Natural killer cell treated with Interleukin-12 subunit alpha and Interleukin-12 subunit beta and Interleukin-15 and Interleukin-18, amount 100 ng/mL, for 72 hours (primary cell): ENCODE measurements at places on chromosomes 2 and 18.

- DNase-seq, result no peak
Observed at GRCh38 chr2:41691561-41691960, 356.3 kb upstream of the PKDCC start.

DNA sequence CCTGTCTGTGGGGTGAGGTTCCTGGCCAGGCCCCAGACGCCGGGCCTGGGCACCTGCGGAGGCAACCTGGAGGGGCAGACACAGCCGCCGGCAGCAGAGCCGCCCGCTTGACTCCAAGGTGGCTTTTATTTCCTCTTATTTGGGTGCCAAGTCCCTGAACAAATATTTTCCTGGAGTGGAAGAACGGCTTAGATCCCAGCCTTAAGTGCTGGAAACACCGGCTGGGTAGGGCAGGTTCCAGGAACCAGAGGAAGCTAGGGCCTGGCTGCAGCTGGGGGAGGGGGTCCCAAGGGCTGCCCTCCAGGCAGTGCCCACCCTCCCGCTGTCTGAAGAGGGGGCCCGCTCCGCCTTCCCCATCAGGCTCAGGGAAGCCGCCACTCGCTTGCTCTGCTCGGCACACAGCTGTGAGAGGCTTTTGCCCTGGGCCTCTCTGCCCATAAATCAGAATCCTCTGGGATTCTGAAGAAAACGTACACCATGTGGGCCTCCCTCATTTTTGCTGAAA lies 28.2 kb downstream of the SDC1 start:
- DNase-seq, result no peak

GRCh38 chr2:3730646-3731045 lies 27.3 kb downstream of the DCDC2C start:
- no peak for DNase-seq

- DNase-seq, result no peak
Observed at GRCh38 chr2:201484805-201485204, 33.3 kb downstream of the STRADB start.

- no peak for DNase-seq
Observed at GRCh38 chr2:10499911-10500521, 51.9 kb upstream of the ODC1 start.

- DNase-seq, result no peak
Observed at GRCh38 chr18:36534154-36534688, 236.7 kb downstream of the FHOD3 start.

DNA sequence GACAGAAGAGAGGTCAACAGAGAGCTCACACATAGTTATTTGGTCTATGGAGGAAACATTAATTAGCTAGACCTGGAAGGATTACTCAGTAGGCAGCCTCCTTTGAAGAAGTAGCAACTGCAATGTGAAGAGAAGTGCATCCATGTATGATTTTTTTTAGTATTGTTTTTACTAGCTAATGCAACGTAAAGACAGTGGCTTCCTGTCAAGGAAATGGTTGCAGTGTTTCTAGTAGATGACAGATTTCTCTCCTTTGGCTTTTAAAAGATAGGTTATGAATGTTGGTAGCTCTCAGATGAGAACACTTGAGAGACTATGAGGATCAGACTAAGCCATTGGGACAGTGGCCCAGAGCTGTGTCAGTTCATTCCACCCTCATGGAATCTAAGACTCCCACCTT lies 175.8 kb downstream of the AGPS start:
- DNase-seq, result no peak

DNA sequence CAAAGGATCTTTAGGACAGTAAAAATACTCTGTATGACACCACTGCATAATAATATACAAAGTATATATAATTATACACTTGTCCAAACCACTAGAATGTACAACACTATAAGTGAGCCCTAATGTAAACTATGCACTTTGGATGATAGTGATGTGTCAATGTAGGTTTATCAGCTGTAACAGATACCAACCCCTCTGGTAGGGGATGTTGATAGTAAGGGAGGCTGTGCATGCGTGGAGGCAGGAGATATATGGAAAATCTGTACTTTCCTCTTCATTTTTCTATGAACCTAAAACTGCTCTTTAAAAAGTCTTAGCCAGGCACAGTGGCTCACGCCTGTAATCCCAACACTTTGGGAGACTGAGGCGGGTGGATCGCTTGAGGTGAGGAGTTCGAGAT lies 37.5 kb upstream of the SP3 start:
- DNase-seq, result no peak

- DNase-seq, result no peak
Observed at GRCh38 chr2:177383935-177384334, 8.6 kb upstream of the AGPS start.

GRCh38 chr2:207119048-207119447 lies 46.7 kb downstream of the KLF7 start:
- DNase-seq, result no peak

DNA sequence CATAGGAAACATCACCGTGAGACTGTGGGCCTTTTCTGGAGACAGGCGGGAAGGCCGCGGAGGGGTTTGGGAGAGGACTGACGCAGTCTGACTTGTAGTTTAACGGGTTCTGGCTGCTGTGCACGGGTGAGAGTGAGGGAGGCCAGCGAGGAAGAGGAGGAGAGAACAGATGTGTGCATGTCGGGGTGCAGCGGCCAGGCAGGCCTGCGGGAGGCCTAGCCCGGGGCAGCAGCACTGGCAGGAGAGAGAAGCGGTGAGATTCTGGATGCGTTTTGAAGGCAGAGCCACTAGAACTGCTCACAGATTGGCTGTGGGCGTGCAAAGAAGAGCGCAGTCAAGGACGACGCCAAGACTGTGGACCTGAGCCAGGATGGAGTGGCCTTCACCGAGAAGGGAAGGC lies 53.9 kb downstream of the PTGR3 start:
- no peak for DNase-seq

DNA sequence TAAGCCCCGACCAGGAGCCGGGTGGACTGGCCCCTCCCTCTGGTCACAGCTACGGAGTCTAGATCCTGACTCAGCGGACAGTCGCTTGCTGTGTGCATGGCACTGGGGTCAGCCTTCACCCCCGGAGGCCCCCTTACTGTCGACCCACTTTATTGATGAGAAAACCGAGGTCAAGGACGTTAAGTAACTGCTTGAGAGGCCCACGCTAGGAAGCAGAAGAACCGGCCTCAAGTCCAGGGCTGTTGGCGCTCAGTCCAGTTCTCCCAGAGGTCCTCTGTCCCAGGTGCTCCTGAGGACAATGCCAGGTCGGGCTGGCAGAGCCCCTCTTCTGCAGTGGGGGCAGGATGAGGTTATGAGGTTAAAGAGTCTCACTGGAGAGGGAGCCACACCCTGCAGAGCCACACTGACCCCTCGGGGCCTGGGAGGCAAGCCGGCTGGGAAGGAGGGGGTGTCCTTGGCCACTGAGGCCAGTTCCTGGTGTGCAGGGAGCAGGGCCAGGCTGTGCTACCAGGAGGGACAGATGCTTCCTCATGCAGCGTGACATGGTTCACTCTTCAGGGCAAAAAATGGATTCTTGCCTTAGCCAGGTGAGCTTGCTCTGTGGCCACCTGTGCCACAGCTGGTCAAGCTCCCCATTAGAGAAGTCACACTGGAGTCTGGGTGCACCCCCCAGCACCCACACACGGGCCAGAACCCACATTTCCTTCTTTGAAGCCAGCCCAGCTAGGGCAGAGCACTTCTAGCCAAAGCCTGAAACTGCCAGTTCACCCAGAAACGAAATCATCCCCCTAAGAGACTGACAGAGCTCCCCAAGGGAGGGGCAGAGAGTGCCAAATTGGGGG lies 47.3 kb upstream of the HPCAL1 start:
- no peak for DNase-seq

DNA sequence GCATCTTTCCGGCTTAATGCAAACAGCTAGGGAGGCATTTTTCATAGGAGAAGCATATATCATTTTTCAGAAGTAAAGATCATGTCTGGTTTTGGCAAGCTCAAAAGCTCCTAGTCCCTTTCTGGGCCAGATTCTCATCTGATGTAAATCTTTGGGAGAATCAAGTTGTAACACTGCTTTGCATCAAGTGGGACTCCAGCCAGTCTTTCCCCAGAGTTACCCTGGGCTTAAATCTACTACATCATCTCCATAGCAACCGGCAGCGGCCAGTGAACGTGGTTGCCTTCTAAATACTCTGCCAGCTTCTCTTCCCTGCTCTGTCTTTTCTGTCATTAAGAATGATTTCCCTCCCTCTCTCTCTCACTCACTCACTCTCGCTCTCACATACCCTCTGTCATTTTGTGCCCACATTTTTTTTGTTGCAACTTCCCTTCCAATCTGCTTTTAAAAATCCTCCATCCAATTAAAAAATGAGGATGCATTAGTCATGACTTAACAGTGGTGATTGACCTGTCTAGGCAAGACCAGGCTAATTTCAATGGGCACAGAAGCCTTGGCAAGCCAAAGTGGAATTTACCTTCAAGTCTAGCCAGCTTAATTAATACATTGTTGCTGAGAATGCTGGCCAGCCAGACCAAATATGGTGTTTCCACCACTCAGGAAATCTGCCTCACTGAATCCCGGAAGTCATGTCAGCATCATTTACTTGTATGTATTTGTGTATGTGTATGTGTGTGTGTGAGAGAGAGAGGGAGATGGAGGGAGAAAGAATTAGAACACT lies 93.0 kb downstream of the NRP2 start:
- DNase-seq, result no peak

DNA sequence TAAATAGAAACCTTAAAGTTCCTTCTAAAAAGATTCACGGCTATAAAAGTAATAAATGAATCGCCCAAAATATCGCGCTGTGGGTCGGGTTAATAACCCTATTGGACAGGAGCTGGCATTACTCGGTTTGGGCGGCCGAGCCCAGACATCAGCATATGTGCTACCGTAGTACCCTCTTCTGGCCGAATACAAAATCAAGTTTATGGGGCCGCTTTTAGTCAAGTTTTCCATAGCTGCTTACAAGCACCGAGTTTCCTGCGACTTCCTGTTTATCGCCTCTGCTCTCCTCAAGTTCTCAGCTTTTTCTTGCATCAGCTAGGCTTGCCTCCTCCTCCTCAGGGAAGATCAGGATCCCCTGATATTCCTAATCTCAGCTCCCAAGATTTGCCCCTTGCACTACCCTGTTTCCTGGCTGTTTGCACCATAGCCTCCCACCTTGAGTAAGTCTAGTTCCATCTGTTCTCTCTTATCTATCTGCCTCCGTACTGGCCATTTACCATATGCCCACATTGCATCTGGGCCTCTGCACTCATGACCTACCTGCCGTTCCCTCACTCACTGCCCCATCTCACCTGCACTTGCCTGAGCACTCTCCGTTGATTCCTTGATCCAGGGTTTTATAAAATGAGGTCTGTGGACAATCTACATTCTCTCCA lies 56.1 kb downstream of the SLC35F5 start:
- DNase-seq, result peak; percentile 65

- no peak for DNase-seq
Observed at GRCh38 chr2:200089756-200090109, 134.4 kb downstream of the MAIP1 start.

DNA sequence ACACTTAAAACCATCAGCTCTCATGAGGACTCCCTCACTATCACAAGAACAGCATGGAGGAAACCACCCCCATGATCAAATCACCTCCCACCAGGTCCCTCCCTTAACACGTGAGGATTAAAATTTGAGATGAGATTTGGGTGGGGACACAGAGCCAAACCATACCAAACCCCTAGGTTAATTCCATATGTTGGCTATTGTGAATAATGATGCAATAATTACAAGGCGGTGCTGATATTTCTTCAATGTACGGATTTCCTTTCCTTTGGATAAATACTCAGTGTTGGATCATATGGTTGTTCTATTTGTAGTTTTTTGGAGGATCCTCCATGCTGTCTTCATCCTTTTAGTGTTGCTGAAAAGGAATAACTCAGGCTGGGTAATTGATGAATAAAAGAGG lies 652.1 kb upstream of the PKDCC start:
- no peak for DNase-seq

- no peak for DNase-seq
Observed at GRCh38 chr2:60882971-60883753, 1.8 kb downstream of the REL start.

- DNase-seq, result no peak
Observed at GRCh38 chr2:205193836-205194228, 488.5 kb upstream of the NRP2 start.

DNA sequence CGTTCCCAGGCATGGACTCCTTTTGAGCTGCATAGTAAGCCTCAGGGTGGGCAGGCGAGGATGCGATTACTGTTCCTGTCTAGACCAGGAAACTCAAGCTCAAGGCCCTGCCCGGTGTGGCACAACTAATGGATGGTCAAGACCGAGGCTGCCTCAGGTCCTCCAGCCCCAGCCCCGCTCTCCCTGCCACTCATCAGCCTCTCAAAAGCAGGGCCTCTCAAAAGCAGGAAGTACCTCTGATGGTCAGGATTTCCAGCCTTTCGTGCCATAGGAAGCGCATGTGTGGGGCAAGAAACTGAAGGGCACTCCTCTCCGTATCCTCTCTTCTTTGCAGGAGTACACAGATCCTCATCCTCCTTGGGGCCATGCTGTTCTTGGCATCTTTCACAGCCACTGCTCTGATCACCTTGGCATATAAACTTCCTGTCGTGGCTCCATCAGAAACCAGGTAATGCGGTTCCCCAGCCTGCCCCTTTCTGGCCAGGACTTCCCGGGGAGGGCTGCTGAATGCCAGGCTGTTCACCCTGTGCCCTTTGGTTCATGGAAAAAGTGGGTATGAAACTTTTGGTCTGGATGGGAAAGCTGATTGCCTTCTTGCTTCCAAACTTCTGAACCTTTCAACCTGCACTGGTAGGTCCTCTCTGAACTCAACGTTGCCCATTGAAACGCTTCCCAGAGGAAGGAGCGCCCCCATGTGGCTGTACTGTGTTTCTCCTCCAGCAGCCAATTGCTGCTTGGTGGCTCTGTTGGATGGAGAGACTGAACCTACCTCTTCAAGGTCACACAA lies 82.8 kb upstream of the SEC11C start:
- DNase-seq, result no peak

GRCh38 chr18:9401176-9401575 lies 66.6 kb downstream of the TWSG1 start:
- DNase-seq, result no peak

DNA sequence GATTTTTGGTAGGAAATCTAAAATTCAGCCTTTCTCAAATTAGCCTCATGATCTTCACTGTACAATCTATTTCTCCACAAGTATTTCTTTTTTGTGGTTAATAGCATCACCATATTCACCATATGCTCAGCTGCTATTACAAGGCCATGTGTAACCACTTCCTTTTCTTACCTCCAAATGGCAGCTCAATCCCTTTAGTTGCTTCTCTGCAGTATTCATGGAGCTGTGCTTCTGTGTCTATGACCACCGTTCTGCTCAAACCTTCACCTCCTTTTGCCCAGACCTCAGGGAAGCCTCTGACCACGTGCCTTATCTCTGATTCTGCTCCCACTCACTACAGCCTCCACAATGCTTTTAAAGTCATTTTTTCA lies 126.7 kb upstream of the TMEM200C start:
- DNase-seq, result no peak
